CD4-positive, alpha-beta T cell treated with Interleukin-21 for 1 hour (primary cell): ENCODE measurements at places on chromosomes 7 and 10.

DNA sequence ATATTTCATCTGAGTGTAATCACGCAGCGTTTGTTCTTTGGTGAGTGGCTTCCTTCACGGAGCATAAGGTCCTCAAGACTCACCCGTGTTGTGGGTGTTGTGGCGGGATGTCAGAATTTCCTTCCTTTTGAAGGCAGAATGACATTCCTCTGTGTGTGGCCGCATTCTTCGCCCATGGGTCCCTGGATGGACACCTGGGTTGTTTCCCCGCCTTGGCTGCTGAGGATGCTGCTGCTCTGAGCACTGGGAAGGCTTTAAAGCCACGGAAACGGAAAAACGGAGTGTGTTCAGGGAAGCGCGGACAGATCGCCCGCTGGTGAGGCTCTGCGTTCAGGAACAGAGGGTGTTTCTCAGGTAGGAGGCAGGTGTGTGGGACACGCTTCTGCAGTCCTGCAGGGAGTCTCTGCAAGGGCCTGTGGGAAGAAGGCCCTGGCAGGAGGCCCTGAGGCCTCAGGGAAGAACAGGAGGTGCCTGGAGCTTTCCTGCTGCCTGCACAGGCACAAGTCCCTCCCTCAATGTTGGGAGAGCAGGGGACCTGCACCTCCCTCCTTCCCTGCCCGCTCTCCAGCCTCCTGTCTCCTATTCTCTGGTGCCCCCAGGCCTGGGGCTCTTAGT lies 35.7 kb upstream of the SHH start:
- no peak for DNase-seq

- DNase-seq = peak; percentile 22
Observed at GRCh38 chr7:127761196-127761595, 109.2 kb downstream of the SND1 start.

- no peak for DNase-seq
Observed at GRCh38 chr10:96646301-96646700, 59.5 kb upstream of the TM9SF3 start.

DNA sequence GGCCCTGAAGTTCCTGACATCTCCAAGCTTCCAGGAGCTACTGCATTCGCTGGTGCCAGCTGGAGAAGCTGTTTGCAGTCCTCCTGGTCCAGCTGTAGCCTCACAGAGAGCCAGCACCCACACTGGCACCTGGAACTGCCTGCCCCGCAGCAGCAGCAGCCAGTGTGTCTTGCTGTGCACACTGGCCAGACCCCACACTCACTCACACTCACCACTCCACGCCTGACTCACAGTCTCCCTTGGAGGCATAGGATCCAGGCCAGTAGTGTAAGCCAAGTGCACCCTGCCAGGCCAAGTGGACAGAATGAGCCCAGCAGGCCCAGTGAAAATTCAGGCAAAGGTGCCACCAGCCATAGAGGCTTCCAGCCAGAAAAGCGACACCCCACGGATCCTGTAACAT lies 566.3 kb downstream of the GRM8 start:
- no peak for DNase-seq

- peak; percentile 22 for DNase-seq
Observed at GRCh38 chr10:73537288-73537687, 41.5 kb upstream of the PPP3CB start.

- peak; percentile 34 for DNase-seq
Observed at GRCh38 chr7:155490697-155491628, 33.0 kb downstream of the EN2 start.

DNA sequence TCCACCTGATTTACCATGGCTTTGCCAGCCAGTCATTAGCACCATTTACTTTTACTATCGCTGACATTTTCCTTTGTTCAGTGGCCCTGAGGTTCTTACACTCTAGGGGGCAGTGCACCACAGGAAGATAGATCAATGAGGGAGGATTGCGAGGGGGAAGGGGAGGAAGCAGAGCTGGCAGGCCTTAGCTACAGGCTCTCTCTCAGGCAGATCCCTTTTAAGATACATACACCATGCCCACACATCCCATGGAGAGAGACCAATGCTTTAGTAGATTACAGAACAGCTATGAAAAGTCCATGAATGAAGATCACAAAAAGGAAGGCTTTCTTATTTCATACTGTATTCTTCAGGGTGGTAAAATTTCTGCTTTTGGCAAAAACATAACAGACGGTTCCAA lies 47.4 kb downstream of the DENND11 start:
- DNase-seq = peak; percentile 76

DNA sequence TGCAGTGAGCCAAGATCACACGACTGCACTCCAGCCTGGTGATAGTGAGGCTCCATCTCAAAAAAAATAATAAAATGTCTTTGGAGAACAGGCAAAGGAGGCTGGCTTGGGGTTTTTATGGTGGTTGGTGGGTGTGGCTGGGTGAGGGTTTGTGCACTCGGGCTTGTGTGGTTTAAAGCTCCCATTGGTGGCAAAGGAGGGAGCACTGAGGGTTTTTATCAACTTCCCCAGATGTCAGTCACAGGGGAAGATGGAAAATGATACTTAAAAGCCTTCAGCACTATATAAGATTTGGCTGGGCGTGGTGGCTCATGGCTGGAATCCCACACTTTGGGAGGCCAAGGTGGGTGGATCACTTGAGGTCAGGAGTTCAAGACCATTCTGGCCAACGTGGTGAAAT lies 16.3 kb upstream of the RNF216 start:
- no peak for DNase-seq

GRCh38 chr7:30164567-30164966 lies 29.8 kb downstream of the MTURN start:
- DNase-seq = peak; percentile 47

DNA sequence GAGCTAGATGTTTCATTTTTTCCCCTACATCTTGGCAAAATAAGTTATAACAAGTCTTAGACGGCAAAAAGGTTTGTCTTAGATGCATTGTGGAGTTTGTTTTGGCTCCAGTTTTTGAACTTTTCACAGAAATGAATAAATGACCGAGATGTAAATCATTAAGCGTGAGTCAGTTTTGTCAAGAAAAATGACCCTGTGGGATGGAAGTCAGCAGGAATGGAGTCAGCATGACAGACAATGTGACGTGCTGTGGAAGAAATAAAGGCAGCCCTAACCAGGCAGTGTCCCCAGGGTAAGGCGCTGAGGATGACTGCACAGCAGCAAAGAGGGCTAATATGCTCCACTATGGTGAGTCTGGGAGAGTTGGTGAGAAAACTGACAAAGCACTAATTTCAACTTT lies 163.2 kb downstream of the NOC3L start:
- no peak for DNase-seq

- DNase-seq = no peak
Observed at GRCh38 chr7:45586542-45587520, 12.7 kb downstream of the ADCY1 start.

- no peak for DNase-seq
Observed at GRCh38 chr10:108582387-108582786, 1340.9 kb downstream of the XPNPEP1 start.

- DNase-seq = no peak
Observed at GRCh38 chr10:126669168-126669567, 1.3 kb downstream of the C10orf90 start.

- DNase-seq = no peak
Observed at GRCh38 chr7:127476618-127477017, 84.1 kb upstream of the ZNF800 start.

- peak; percentile 77 for DNase-seq
Observed at GRCh38 chr7:44460325-44460724, 30.1 kb downstream of the NUDCD3 start.

DNA sequence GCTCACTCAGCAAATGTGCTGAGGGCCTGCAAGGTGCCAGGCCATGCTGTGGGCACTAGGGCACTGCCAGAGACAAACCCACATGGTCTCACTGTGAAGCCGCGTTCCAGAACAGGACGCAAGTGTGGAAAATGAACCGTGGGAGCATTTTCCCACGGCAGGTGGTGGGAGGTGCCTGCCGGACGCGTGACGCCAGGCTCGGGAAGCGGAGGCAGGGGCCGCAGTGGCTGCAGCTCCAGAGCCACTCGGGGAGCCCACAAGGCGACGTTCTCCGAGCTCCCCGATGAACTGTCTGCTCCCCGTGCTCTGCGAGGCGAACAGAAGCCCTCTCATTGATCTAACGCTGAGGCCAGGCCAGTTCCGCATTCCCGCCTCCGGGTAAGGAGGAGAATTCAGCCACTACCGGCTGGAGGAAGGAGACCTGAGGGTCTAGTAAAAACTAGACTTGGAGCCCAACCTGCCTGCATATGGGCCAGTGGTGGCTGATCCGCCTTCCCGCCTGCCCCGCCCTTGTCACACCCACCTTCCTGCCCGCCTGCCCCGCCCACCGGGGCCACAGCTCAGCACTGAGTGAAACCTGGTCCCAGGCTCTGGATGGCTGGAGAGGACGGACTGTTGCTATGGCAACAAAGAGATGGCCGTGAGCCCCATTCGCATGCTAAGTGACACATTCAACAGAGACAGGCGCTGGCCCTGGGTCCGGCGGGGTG lies 13.1 kb downstream of the ADGRA1 start:
- no peak for DNase-seq

DNA sequence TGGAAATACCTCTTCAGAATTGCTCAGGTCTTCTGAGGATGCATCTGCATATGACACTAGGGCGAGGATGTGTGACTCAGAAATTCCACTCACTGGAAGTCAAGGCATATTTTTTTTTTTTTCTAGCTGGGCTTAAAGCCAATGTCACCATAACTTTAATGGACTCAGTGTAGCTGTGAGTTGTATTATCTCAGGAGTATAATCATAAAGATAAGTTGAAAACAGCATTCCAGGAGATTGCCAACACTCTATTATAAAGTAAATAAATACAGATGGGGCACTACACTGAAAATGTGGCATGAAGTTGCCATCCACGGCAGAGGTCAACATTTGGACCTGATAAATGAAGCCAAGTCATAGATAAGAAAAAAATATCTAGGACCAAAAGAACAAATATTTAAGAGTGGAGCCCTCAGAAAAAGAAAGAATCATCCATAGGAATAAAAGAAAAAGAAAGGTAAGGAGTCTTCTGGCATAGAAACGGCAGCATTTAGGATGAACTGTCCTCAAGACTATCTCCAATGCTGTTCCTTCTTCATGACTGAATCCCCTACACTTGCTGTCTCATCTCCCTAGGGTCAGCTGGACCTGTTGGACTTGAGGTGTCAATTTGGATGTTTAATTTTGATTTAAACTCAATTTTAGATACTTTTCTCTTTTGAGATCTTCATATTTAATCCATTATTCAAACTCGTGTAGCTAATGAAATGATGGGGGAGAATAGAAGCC lies 72.9 kb upstream of the CAV2 start:
- no peak for DNase-seq

GRCh38 chr7:93475811-93476210 lies 98.7 kb downstream of the CALCR start:
- no peak for DNase-seq

- DNase-seq = no peak
Observed at GRCh38 chr7:116273918-116274301, 63.6 kb downstream of the TES start.

GRCh38 chr10:11899067-11899876 lies 76.1 kb downstream of the PROSER2 start:
- DNase-seq = no peak

GRCh38 chr10:130048081-130048480 lies 62.5 kb downstream of the C10orf143 start:
- no peak for DNase-seq

DNA sequence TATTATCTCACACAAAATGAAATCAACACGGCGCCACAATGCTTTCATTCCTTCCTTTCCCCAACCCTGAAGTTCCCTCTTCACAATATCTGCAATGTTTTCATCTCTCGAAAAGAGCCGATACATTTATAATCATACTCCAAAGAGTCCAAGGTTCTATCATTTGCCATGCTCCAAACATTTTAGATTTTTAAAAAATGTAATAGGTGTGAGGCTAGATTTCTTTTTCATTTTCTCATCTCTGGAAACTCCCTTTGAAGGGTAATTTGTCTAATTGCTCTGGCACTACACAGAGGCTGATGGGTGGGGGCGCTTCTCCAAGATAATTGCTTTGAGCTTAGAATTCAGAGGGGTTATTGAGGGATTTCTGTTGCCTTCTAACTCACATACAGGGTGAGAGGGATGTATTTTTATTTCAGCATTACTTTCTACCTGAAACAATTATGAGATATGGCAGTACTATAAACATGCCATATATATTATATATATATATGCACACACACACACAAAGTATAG lies 4.9 kb downstream of the DLX5 start:
- DNase-seq = no peak

GRCh38 chr10:20760460-20760859 lies 136.7 kb downstream of the NEBL start:
- DNase-seq = no peak

DNA sequence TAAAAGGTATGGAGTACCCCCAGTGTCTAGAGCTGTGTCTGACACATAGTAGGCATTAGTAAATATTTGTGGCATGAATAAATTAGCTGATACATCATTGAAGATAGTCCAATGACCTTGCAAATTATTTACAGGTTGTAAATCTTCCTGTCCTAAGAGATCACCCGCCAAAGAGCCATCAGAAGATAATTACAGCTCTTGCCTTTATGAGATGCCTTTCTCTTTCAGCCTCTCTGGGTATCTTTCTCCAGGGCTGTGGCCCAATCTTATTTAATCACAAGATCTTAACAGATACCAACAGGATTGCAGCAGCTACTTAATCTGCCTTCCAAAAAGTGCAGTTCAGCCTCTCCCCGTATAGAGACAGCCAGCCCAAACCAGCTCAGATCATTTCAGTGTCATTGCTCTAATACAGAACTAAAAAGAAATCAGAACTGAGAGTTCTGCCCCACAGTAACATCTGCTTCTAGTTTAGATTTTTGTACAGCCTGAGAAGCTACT lies 41.5 kb downstream of the MYOF start:
- no peak for DNase-seq

DNA sequence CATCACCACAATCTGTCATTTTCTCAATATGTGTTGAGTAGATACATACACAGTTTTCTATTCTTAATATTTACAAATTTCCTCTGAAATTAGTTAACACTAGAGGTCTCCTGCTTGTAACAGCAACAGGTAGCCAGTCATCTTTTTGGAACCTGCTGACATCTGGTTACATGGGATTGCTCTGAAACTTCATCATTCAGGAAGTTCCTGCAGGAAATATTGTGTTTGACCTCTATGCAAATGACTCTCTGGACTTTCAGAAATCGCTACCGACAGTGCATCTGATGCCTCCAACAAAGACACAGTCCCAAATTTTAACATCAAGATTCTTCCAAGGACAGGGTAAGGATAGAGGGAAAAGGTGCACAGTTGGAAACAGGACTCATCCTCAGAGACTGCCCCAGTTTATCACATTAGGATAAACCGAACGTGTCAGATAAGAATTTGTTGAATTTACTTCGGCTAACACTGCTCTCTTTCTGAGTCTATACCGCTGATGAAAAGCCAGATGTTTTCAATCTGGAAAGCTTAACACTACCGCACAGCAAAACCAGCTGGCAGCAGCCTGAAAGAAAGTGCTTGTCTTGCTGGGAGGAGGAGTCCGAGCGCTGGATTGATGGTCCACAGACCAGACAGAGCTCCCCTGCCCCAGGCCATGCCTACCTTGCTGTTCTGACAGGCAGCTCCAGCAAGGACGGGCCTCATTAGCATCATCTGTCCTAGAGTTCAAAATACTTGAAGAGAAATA lies 633.4 kb downstream of the PARD3 start:
- DNase-seq = no peak

DNA sequence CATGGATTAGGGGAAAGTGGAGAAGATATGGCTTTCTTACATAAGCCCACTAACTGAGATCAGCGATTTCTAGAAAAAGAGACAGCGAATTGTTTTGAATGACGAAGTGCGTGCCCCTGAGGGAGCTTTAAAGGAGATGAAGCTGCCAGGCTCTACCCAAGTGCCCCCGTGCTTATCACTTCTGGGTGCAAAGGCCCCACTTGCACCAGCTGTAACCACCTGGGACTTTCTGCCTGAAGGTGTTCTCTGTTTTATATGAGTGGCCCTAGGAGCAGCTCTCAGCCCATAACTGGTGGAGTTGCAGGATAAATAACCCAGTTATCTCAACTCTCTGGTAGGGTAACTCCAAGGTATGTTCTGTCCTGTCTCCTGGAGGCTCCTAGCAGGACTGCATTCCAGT lies 20.4 kb upstream of the CARD11 start:
- no peak for DNase-seq
